ENCODE measurements at places on chromosomes 1 and 21. TPM values are rescaled to one million over a fixed set of nuclear protein-coding genes. Genes with fewer than 3 reads are reported as not detected.

DNA sequence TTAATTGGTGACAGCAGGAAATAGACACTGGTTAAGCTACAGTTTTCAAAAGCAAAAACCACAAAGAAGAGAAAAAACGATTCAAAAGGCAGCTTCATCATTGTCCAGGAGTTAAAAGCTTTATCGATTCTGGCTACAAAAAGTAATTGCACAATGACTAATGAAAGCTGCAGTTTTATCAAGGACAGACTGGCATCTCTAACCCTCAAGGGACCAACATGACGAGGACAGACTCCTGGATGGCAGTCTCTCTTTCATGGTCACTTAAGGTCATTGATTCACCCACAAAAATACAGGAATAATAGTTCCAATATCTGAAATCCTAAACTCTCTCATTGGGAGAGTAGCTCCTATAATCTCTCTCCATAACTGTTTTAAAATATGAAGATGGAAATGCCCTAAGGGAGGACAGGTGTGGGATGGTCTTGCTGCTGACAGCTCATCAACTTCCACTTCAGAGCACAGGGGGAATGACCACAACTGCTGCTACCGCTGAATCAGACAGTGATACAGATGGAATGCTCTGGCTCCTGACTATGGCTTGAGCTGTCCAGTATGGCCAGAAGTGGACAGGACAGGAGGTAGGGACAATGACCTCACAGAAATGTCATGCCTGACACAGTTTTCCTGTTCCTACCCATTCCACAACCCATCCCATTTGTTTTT, 17.4 kb upstream of the CPLANE2 start:
- H3K36me3 ChIP-seq, result peaks cover 67% of the 10 kb centered on the region
- H3K27ac ChIP-seq, result no peak overlapping the region
- H3K4me1 ChIP-seq, result peaks cover 4% of the 10 kb centered on the region
- H3K27me3 ChIP-seq, result no peaks in the 10 kb centered on the region

GRCh38 chr1:229636042-229636441, 10.0 kb downstream of the URB2 start:
- no peaks in the 10 kb centered on the region for H3K27me3 ChIP-seq
- H3K4me1 ChIP-seq, result no peaks in the 10 kb centered on the region
- peaks cover 49% of the 10 kb centered on the region for H3K36me3 ChIP-seq
- DNase-seq, result no peak

- DNase-seq, result no peak
- no peaks in the 10 kb centered on the region for H3K36me3 ChIP-seq
These were observed 21.7 kb downstream of the ZBTB8B start for GRCh38 chr1:32486463-32487113.

The AKR7A3 gene
- 1.4 TPM for total RNA-seq

The E2F2 gene
- 0.50 TPM for total RNA-seq

The ITLN1 gene
- not detected for total RNA-seq

DNA sequence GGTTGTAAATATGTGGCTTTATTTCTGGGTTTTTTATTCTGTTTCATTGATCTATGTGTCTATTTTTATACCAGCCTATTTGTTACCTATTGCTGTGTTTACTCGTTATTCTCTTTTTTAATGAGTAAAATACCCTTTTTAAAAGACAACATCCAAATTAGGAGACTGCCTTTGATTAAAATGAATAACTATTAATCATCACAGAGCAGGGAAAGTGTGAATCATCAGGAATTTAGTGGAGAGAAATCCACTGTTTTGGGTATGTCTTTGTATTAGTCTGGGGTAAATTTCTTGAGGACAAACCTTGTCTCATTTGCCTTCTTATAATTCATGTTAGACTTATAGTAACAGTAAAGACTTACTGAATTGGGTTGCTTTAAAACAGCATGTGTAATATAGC, 12.1 kb downstream of the DISC1 start:
- no peak overlapping the region for H3K4me3 ChIP-seq
- no peaks in the 10 kb centered on the region for H3K36me3 ChIP-seq
- H3K27ac ChIP-seq, result no peak overlapping the region
- no peak for DNase-seq
- no peaks in the 10 kb centered on the region for H3K27me3 ChIP-seq
- peaks cover 2% of the 10 kb centered on the region for H3K4me1 ChIP-seq

The OLIG2 gene
- total RNA-seq, result not detected

GRCh38 chr1:159838715-159839114, 12.0 kb downstream of the SLAMF8 start:
- H3K36me3 ChIP-seq, result no peaks in the 10 kb centered on the region
- no peaks in the 10 kb centered on the region for H3K27me3 ChIP-seq
- no peaks in the 10 kb centered on the region for H3K4me1 ChIP-seq
- no peak for DNase-seq
- H3K4me3 ChIP-seq, result no peak overlapping the region

The FCRL2 gene
- total RNA-seq, result 0.11 TPM

DNA sequence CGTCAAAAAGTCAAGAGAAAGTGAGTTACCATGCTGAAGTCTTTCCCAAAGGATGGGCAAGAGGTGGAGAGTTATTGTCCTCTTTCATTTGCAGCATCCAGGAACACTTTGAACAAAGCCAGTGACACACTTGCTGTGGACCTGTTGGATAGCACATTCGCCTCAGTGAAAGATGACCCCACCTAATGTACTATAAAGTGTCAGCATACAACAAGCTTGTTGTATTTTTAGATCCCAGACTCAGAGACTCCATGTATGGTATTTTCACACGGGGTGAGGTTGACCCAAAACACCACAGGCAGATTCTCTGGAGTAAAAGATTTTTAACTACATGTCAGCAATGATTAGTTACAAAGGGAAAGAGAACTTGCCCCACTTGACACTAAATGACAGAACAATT, 273.8 kb downstream of the PTBP2 start:
- no peaks in the 10 kb centered on the region for H3K4me1 ChIP-seq
- DNase-seq, result no peak
- H3K27me3 ChIP-seq, result no peaks in the 10 kb centered on the region
- no peak overlapping the region for H3K4me3 ChIP-seq
- no peak overlapping the region for H3K27ac ChIP-seq

- H3K36me3 ChIP-seq, result no peaks in the 10 kb centered on the region
- H3K27me3 ChIP-seq, result no peaks in the 10 kb centered on the region
- H3K27ac ChIP-seq, result no peak overlapping the region
- no peak overlapping the region for H3K4me3 ChIP-seq
These were observed 34.4 kb downstream of the LGR6 start for GRCh38 chr1:202227997-202228401.

GRCh38 chr21:33608559-33608958, 20.1 kb upstream of the DONSON start:
- DNase-seq, result no peak
- no peaks in the 10 kb centered on the region for H3K27me3 ChIP-seq
- H3K36me3 ChIP-seq, result peaks cover 24% of the 10 kb centered on the region
- H3K4me1 ChIP-seq, result no peaks in the 10 kb centered on the region

DNA sequence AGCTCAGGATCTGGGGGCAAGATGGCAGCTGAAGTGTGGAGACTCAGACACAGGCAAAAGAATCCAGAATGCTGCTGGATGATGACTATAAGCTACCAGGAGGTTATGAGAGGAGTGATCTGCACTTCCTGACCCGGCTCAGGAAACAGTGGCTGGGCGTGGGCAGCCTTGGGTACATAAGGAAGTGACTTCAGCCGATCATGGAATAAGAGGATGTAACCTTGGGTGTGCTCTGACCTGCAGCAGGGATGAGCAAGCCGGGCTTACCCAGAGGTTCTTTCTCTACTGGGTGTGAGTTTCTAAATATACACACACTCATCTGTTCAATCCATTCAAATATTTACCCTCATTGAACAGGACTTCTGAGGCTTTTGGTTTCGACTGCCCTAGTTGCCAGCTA, 62.7 kb downstream of the CD34 start:
- H3K36me3 ChIP-seq, result peaks cover 49% of the 10 kb centered on the region
- no peaks in the 10 kb centered on the region for H3K27me3 ChIP-seq
- no peak overlapping the region for H3K27ac ChIP-seq
- no peak for DNase-seq
- H3K4me1 ChIP-seq, result peaks cover 72% of the 10 kb centered on the region

DNA sequence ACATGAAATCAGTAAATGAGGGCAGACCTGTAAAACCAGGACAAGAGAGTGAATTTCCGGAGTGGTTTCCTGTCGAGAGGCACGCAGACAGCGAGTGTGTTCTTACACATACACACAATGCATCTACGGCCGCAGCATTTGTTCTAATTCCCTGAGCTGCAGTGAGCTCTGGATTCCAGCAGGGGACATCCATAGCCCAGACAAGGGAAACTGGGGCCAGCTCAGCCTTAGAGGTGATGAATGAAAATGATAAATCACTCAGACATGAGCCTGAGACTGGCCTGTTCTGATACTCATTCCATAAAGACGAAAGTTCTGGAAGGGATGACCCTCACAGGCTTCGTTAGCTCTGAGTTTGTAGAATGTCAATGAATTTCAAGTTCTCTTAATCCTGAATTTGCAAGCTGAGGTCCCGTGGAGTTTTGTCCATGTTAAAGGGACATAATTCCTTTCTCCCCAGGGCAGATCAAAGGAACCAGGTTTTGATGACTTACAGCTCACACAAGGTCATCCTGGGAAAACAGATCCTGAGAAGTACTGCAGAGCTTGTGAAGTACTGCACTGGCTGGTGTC, 207.9 kb upstream of the C1orf87 start:
- no peaks in the 10 kb centered on the region for H3K36me3 ChIP-seq
- H3K4me1 ChIP-seq, result peaks cover 2% of the 10 kb centered on the region
- no peak overlapping the region for H3K4me3 ChIP-seq
- DNase-seq, result peak; percentile 16
- no peak overlapping the region for H3K27ac ChIP-seq
- H3K27me3 ChIP-seq, result no peaks in the 10 kb centered on the region

- peaks cover 16% of the 10 kb centered on the region for H3K4me1 ChIP-seq
- peaks cover 25% of the 10 kb centered on the region for H3K36me3 ChIP-seq
- DNase-seq, result no peak
These were observed 31.7 kb downstream of the PRMT2 start for GRCh38 chr21:46666941-46667740.

The ADGRB2 gene
- total RNA-seq, result 0.71 TPM

The OR2M3 gene
- total RNA-seq, result not detected

GRCh38 chr1:106554294-106554693, 502.2 kb upstream of the PRMT6 start:
- DNase-seq, result no peak
- H3K27me3 ChIP-seq, result no peaks in the 10 kb centered on the region
- H3K4me3 ChIP-seq, result no peak overlapping the region

- no peak overlapping the region for H3K27ac ChIP-seq
- DNase-seq, result no peak
- H3K4me3 ChIP-seq, result no peak overlapping the region
- no peaks in the 10 kb centered on the region for H3K27me3 ChIP-seq
These were observed 39.4 kb downstream of the PLXNA2 start for GRCh38 chr1:208204779-208205178.

The DYNLT4 gene
- 1.8 TPM for total RNA-seq

DNA sequence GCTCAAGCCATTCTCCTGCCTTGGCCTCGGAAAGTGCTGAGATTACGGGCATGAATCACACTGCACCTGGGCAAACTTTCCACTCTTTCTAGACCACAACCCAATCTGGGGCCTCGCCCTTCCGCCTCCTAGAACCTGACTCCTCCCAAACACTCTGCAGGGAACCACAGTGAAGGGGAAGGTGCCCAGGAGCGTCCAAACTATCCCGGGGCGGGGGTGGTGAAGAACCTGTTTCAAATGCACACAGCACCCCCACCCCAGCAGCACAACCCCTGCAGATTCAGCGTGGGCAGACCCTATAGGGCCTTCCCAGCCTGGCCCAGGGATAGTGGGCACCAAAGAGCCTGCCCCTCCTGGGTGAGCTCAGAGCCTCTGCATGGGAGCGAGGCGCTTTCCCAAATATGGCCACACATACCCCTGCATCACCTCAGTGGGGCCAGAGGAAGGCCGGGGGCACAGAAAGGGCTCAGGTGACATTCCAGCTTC, 86.9 kb downstream of the STUM start:
- peaks cover 65% of the 10 kb centered on the region for H3K4me1 ChIP-seq
- H3K36me3 ChIP-seq, result peaks cover 89% of the 10 kb centered on the region
- peak overlapping the region; percentile 24 for H3K4me3 ChIP-seq
- peak overlapping the region; percentile 14 for H3K27ac ChIP-seq
- DNase-seq, result peak; percentile 25

The SPRR2F gene
- total RNA-seq, result not detected

DNA sequence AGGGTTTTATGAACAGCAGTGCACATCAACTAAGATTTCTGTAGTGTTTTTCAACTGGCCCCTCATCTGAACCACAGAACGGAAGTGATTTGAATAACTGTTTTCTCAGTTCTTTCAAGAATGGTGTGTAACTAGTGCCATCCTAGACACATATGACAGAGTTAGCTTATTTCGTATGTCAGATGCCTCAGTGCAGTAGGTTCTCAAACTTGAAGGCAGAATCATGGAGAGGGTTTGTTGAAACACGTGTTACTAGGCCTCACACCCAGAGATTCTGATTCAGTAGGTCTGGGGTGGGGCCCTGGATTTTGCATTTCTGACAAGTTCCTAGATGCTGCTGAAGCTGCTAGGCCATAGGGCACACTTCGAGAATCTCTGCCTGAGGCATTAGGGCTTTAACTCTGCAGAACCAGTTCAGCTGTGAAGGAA, 49.0 kb downstream of the SCCPDH start:
- H3K4me1 ChIP-seq, result no peaks in the 10 kb centered on the region
- no peak for DNase-seq
- H3K36me3 ChIP-seq, result no peaks in the 10 kb centered on the region
- no peaks in the 10 kb centered on the region for H3K27me3 ChIP-seq

DNA sequence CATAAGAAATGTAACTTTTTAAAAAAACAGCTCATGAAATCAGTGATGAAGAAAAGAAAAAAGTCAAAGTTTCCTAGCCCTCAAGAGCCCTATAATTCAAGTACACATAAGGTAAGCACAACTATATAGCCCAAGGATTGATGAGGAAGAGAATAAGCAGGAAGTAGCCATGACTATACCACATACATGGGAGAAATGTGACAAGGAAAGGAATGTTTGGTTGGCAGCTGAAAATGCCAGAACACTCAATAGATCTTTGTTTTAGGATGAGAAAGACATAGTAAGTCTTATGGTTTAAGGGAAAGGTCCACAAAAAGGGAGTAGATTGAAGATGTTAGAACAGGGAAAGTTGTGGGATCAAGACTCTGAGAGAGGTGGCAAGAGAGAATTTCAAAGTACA, 5.7 kb downstream of the DOCK7 start:
- H3K27me3 ChIP-seq, result no peaks in the 10 kb centered on the region
- no peak for DNase-seq
- no peak overlapping the region for H3K27ac ChIP-seq
- no peaks in the 10 kb centered on the region for H3K36me3 ChIP-seq
- no peak overlapping the region for H3K4me3 ChIP-seq
